ENCODE measurements at places on chromosomes 5 and 9.

DNA sequence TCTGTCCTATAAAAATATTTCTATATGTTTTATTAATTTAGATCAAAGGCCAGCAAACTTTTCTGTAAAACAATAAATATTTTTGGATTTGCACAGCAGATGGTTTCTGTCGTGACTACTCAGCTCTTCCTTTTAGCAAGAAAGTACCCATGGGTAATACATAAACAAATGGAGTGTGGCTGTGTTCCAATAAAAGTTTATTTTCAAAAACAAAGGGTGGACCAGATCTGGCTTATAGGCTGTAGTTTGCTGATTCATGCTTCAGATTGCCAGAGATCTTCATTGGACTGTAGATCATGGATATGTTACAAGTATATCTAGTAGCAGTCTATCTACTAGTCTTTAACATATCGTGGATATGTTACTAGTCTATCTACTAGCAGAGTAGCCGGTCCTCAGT, 590.5 kb downstream of the CSNK1G3 start:
- no peak for DNase-seq

GRCh38 chr9:3676766-3677165, 151.0 kb upstream of the RFX3 start:
- no peak for DNase-seq

GRCh38 chr5:81302596-81302995, 1.2 kb downstream of the ZCCHC9 start:
- DNase-seq: no peak

- DNase-seq: peak; percentile 88
Measured at GRCh38 chr9:91421128-91421765, 2.4 kb downstream of the NFIL3 start.

- DNase-seq: no peak
Measured at GRCh38 chr5:9343146-9343850, 202.6 kb downstream of the SEMA5A start.

- no peak for DNase-seq
Measured at GRCh38 chr9:7324152-7324598, 475.4 kb downstream of the DMAC1 start.

DNA sequence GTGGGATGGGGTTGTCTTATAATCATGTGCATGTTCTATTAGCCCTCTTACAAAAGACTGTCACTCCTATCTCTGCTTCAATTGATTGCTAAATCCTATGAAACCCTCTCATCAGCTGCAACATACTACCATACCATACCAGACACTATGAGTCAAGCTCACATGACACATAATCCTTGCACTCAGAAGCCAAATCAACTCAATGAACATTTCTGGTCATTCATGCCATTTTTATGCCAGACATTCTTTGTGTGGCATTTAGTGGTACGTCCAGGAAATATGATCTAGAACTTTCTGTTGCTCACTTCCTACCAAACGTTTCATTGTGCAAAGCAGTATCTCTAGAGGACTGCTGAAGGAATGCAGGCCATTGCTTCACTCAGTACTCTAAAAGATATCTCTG, 159.2 kb upstream of the GNA14 start:
- no peak for DNase-seq

GRCh38 chr5:127697894-127698600, 5.1 kb upstream of the CCDC192 start:
- no peak for DNase-seq

- no peak for DNase-seq
Measured at GRCh38 chr9:132630811-132631210, 39.0 kb downstream of the DDX31 start.

DNA sequence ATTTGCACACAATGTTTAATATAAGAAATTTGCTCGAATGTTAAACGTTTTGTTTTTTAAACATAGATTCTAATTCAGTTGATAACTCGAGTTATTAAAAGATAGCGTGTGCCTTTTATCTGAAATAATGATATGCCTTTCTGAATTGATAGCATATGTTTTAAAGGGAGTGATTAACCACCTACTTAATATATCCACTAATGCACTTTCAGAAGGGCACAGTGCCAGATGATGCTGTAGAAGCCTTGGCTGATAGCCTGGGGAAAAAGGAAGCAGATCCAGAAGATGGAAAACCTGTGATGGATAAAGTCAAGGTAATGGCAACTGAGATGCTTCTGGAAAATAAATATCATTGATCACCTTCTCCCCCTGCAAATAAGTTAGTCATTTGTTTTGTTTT, 53.9 kb downstream of the ERAP1 start:
- DNase-seq: no peak

DNA sequence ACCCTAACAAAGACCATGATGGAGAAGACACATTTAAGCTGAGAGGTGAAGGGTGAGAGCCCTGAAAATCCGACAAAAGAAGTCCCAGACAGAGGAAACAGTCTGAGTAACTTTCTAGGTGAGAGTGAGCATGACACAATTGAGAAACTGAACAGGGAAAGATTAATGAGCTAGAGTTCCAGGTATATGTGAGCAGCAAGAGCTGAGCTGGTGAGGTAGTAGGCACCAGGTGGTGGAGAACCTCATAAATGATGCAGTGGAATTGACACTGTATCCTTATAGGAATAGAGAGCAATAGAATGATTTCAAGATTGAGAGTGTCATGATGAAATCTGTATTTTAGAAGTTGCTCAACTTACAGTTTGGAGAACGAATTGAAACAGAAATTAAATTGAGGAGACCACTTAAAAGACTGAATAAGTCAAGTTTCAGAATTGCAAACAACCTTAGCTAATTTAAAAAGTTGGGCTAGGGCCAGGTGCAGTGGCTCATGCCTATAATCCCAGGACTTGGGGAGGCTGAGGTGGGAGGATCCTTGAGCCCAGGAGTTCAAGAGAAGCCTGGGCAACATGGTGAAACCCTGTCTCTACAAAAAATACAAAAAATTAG, 89.8 kb downstream of the NREP start:
- DNase-seq: no peak

- DNase-seq: no peak
Measured at GRCh38 chr5:131641494-131641893, 6.5 kb upstream of the RAPGEF6 start.

DNA sequence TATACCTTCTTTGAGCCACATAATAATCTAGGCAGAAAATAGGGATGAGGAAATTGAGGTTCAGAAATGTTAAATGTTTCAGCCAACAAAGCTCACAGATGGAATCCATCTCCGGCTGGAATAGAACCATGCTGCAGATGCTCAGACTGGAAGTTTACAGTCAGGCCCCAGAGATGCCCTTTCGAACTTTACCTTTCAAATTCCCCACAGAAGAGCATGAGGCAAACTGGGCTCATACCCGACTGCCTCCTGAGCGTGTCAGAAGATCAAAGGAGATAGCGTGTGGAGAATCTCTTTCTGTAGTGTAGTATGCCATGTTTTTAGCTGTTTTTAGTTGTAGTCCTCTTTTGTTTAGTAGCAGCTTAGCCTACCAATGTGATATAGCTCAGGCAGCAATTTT, 72.0 kb upstream of the DAP start:
- DNase-seq: no peak

- no peak for DNase-seq
Measured at GRCh38 chr5:118862596-118862995, 125.8 kb downstream of the DTWD2 start.

GRCh38 chr9:14211564-14211963, 102.4 kb downstream of the NFIB start:
- no peak for DNase-seq

DNA sequence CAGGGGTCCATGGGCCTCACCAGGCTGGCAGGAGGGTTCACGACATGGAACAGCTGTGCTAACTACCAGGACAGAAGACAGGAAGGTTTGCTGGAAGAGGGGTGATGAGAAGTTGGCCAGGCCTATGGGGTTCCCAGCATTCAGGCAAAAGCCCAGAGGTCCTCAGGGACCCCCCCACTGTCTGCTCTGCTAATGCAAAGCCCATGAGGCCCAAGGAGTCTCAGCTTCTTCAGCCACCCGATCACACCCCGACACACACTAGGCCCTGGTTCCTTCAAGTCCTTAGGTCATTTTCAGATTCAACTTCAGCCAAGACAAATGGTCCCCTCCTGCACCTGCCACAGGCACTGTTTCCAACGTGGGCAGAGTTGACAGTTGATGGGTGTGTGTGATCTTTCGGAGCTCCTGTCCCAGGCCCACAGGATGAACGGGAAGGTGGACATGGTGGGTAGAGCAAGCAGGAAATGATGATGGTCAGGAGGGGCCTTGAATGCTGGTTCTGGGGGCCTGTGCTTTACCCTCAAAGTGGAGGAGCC, 20.4 kb downstream of the ADAMTS2 start:
- DNase-seq: no peak

DNA sequence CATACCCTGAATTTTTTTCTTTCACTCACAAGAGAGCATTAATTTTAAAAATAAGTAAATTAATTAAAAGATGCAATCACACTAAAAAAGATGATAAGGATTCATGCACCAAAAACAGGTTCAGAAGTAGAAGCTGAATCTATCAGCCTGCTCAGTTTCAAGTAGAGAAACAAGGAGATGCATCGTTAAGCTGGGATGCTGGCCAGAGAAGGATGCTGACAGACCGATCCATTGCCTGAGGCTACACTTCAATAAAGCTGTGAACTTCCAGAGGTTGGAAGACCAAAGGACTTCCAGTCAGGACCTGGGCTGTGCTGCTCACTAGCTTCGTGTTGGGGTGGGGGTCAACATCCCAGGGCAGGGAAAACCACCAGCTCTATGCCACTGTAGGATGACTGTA, 457.7 kb downstream of the EFNA5 start:
- DNase-seq: no peak

- no peak for DNase-seq
Measured at GRCh38 chr5:52743529-52743928, 44.2 kb upstream of the ITGA1 start.

DNA sequence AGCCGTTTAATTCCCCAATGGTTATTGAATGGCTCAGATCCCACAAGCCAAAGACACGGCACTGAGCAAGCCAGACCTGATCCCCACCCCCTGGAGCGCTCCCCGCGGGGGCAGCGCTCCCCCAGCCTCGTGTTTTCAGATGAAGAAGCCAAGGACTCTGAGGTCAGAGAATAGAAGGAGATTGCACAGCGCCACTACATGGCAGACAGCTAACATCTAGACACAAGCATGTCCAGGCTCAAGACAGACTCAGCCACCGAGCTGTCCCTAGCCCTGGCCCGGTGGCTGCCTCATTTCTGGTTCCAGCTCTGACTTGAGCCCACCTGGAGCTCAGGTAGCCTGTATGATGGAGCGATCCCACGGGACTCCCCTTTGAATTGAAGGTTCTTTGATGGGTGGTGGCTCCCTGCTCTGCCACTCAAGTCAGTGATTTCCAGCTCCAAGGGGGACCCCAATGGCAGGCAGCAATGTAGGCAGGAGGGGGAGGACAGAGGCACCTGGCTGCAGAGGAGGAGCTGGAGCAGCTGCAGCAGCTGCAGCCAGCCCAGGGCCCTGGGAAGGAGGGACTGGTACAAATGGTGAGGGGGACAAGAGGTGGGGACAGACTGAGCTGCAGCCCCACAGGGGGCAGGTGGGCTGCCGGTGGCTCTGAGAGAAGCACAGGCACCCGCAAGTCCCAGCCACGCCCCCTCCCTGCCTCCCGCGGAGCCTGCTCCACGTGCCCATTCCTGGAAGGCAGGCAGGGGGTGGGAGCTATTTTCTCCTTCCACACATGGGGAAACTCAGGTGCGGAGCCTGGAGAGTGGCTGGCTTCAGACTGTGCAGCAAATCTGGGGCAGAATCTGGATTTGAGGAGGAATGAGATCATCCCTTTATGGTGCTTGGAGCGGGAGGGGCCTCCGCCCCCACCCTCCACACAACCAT, 40.2 kb downstream of the NTNG2 start:
- peak; percentile 86 for DNase-seq

- DNase-seq: no peak
Measured at GRCh38 chr5:56525113-56525512, 290.2 kb upstream of the MAP3K1 start.

- no peak for DNase-seq
Measured at GRCh38 chr5:95445995-95446394, 54.8 kb downstream of the FAM81B start.

- no peak for DNase-seq
Measured at GRCh38 chr5:169260896-169261569, 39.9 kb downstream of the SLIT3 start.

- peak; percentile 39 for DNase-seq
Measured at GRCh38 chr5:116652196-116652729, 77.6 kb upstream of the SEMA6A start.

- DNase-seq: no peak
Measured at GRCh38 chr5:94694671-94695070, 76.2 kb downstream of the SLF1 start.

- no peak for DNase-seq
Measured at GRCh38 chr5:170388818-170389549, at the start of gene KCNMB1. Gene KCNMB1, minus strand, starts transcription at chr5:170389367. Its CDS starts 3,920 bp downstream, at chr5:170385447.

GRCh38 chr5:72374844-72375243, 54.7 kb downstream of the PTCD2 start:
- DNase-seq: no peak

- peak; percentile 19 for DNase-seq
Measured at GRCh38 chr5:54895816-54896341, 89.5 kb downstream of the ESM1 start.

- no peak for DNase-seq
Measured at GRCh38 chr9:127195976-127196825, 68.4 kb upstream of the GARNL3 start.

GRCh38 chr5:145947581-145947980, 11.2 kb downstream of the SH3RF2 start:
- DNase-seq: no peak

DNA sequence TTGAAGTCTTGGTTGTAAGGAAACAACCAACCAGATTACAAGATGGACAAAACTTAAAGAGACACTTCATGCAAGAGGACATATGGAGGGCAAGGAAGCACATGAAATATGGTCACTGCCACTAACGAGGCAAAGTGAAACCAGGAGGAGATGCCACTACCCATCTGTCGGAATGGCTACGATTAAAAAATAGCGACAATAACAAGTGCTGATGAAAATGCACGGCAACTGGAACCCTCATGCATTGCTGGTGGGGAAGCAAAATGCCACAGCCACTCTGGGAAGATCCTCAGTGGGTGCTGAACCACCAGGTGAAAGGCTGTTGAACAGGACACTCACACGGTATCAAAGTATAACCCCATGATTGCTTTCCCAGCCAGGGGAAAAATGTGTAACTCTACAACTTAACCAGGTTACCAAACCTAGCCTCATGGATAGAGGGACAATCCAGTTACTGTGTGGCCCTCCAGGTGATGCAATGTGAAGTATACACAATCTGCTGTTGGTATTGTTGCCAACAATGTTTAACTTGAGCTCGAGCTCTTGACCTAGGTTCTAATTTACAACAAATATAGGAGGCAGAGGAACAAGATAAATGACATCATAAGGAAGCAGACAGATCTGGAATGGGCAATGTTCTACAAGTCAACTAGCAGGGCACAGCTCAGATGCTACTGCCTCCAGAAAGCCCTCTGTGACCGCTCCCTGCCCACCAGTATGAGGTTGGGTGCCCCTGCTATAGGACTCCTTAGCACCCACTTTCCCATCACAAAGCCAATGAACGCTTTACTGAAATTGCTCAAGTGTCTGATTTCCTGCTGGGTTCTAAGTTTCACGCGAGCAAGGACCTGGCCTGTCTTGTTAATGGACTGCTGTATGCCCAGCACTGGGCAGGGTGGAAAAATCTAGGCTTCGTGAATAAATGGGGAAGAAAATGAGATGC, 25.8 kb downstream of the SH3PXD2B start:
- no peak for DNase-seq

- DNase-seq: no peak
Measured at GRCh38 chr5:35112300-35112699, 64.6 kb upstream of the AGXT2 start.

Measured in H7 (cell line).